IPS-NIHi11 (cell line): ENCODE measurements at places on chromosomes 3 and 15.
A peak's percentile ranks its signal among the peaks of the same experiment; 100 is the strongest.

DNA sequence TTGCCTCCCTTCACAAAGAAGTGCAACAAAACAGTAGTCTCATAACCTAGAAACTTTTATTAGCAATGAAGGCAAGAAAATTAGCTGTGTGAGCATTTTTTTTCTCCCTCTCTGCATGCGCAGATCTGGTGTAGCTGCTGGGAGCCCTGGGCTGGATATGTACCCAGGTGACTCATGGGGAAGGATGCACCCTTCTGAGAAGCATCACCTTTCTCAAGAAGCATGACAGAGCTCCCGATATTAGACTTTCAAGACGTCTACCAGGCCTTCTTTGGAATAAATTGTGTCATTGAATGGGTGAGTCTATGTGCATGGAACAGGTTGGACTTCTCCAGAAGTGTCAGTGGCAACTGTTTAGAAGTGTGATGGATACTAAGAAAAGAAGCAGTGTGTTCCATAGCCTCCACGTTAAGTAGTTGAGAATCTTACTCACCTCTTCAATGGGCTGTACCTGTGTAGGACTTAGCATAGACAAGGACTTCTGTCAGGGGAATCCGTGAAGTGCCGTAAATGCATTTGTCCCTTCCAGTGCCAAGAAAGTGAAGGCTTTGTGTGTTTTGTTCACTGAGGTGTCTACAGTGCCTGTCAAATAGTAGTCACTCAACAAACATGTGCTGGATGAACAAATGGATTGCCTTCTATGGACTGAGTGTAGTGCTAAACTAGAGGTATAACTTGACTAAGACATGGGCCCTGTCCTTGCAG, 47.7 kb upstream of the RASGRP1 start:
- no peak for DNase-seq

DNA sequence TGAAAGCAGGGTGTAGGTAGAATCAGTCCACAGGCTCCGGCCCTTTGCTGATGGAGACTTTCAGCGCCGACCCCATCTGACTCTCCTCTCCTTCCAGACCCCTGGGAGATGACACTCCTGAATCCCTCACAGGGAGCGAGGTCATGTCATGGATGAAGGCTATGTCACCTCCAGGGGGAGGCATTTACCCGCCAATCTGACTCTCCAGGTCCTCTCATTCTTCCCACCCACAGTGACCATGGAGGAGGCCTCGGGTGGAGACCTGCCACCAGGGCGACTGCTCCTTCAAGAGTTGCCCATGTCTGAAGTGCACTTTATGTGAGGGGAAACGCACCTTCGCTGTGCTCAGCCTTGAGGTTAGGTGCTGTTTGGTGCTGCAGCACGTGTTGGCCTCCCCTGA, 112.7 kb downstream of the KLF13 start:
- peak; percentile 49 for DNase-seq

GRCh38 chr15:82681371-82681770, 28.3 kb downstream of the AP3B2 start:
- no peak for DNase-seq

DNA sequence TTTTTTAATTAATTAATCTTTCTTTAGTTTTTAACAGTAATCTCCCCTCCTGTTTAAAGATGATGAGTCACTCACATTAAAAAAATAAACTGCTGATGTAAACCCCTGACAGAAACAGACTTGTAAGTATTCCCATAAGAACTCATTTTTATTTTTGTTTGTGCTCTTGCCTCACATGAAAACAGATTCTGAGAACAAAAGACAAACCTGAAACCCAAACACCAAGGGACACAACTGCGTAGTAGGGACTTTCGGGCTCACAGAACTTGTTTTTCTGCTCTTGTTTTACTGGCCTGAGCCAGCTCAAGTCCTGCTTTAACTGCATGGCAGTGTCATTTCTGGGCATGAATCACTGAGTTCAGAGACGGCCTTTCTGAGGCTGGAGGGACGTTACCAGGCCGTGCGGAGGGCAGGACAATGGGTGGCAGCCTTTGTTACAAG, 600.8 kb downstream of the FOXP1 start:
- peak; percentile 40 for DNase-seq

DNA sequence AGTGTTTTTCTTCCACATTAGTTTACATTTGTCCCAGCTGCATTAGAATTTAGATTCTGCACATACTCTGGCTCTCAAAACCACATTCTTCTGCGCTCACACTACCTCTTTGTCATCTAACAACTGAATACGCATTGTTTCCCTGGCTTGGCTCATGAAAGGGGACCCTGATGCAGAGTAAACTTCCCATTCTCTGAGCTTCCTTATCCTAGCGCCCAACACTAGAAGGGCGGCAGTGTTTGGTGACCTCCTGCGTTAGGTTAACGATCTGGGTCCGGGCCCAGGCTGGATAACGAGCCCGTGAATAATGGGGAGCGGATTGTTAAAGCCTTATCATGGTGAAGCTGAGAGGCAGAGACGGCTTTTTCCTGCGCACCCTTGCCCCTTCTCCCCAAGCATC, 63.9 kb downstream of the ETV5 start:
- DNase-seq: peak; percentile 14

DNA sequence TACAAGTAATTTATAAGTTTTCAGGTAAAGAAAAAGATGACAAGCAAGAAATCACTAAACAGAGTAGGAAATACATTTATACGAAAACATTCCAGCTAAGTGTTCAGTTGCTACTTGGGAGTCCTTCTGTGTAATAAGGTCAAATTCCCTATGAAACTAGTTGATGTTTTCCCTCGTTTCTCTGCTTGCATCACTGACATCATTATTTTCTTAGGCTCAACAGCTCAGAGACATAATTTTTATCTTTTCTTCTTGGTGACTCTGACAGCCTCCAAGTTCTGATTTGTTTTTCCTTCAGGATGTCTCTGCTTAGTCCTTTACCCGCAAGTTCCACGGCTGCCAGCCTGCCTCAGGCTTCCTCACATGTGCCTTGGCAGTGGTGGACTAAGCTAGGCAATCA, 173.6 kb downstream of the P3H2 start:
- DNase-seq: no peak

DNA sequence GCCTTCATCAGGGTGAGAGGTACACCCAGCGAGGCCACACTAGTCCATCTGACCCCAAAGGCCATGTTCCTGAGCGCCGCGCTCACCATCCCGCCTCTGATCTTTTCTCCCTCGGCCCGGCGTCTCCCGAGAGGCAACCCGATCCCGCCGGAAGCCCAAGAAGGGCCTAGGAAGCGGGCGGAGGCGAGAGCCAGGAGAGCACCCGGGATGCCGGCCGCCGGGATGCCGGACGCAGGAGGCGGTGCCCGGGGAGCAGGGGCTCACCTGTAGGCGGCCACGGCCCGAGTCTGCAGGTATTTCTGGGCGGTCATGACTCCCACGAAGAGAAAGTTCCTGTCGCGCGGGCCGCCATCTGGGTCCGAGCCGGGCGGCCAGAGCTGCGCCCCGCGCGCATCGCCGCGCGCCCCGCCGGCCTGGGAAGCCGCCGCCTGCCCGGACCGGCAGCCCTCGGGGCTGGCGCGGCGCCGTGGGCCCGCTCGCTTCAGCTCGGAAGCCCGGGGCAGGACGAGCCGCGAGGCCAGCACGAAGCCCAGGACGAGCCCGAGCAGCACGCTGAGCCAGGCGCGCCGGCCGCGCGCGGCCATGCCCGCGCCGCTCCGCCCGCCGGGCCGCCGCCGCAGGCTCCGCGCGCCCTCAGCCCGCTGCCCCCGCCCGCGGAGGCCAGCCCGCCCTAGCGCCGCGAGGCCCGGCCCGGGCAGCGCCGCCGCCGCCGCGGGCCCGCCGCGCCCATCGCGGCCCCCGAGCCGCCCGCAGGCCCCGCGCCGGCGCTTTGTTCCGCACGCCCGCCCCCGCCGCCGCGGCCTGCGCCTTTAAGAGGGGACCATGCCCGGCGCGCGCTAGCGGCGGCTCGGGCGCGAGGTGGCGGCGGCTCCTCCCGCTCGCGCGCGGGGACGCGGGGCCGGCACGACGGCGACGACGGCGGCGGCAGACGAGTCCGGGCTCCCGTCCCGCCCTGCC, 697 bp downstream of the CHSY1 start:
- peak; percentile 80 for DNase-seq

DNA sequence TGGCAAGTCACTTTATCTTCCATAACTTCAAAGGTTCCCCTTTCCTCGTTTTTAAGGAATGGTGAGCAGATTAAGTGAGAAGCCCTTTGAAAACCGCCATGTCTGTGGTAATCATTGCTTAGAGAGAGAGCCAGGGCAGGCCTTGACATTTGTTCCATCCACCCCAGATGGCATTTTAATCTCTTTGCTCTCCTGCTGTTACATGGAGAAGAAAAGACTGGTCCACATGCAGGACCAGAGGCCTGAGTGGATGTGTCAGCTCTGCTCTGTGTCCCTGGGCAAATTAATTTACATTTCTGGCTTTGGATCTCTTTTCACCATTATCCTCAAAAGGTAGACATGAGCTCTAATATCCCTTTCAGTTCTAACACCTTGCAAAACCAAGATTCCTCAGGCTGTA, 157.3 kb upstream of the LPP start:
- DNase-seq: no peak

- no peak for DNase-seq
Observed at GRCh38 chr3:50381383-50381782, 22.1 kb upstream of the TMEM115 start.

DNA sequence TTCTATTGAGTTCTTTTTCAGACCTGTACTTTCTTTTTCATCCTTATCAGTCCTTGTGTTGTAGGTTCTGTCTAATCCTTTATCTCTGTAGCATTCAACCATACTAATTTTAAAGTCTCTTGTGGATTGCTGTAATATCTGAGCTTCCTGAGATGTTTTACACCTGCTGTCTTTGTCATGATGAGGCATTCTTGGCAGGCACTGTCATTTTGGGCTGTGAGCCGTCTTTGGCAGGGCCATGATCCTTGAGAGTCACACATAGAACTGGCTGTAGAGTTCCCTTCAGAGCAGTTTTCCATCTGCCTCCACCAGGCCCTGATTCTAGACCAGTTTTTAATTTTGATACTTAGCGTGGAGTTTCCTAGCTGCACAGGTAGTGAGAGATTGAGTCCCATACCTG, 6.7 kb downstream of the EFCC1 start:
- DNase-seq: no peak

- DNase-seq: peak; percentile 7
Observed at GRCh38 chr3:159764490-159765029, 224.1 kb upstream of the IL12A start.

DNA sequence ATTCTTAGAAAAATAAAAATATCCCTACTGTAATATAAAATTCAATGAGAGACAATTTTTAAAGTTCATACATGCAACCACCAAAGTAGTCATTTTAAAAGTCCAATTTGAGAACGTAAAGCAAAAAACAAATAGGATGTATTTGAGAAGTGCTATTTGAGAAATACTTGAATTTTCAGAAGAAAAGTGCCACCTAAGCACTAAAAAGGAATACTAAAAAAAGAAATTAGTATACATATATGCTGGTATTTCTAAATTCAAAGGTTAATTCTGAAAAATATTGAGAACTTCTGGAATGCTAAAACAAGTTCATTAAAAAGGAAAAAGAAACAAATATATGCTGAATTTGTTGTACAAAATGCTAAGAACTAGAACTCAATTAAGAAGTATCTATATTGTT, 29.2 kb upstream of the ARRDC4 start:
- DNase-seq: no peak

DNA sequence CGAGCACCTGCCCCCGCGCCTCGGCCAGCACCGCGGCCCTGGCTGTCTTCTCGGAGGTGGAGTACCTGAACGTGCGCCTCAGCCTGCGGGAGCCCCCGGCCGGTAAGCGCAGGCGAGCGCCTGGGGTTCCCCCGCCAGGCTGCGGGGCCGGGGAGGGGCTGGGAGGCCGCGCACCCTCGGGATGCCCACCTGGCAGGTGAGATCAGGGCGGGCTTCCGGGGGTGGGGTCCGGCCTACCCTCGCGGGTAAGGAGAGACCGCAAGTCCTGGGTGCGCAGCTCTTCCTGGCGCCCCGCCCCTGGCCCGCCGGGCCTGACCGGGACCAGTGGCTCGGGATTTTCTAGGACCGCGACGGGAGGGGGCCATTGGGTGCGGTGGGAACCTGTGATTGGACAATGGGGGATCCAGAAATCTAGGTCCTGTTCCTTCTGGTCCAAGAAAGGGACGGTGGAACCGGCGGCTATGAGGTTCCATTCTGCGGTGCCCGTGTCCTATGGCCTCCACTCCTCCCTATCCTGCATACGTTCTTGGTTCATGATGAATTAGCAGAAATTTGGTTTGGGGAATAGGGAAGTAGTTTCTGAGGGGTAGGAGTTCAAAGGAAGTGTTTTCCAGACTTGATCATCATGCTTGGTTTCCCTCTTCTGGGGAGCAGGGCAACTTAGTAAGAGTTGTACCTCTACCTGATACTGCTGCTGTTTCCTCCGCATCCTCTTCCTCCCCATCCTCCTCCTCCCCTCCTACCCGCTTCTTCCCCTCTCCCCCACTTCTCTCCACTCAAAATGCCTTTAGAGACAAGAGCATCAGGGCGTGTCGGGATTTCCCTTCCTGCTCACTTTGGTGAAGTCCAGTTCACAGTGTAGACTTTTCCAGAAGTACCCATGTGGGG, 808 bp downstream of the ARRDC4 start:
- DNase-seq: peak; percentile 39

- DNase-seq: no peak
Observed at GRCh38 chr3:299590-300301, 103.2 kb downstream of the CHL1 start.

DNA sequence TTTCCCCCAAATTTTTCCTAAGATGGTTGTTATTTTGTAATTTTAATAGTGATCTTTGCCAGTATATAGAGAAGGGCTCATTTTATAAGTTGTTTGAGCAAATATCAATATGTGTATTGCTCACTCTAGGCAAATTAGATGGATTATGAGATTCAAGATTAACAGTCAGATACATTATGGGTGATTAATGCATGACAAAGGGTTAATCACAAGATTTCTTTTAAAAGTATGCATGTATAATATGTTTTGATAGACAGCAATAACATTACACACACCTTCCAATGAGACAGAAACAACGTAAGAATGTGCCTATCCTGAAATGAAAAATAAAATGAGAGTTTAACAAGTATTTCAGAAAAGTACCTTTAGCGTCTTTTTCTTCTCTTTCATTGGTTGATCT, 547.6 kb upstream of the AGTR1 start:
- DNase-seq: no peak

DNA sequence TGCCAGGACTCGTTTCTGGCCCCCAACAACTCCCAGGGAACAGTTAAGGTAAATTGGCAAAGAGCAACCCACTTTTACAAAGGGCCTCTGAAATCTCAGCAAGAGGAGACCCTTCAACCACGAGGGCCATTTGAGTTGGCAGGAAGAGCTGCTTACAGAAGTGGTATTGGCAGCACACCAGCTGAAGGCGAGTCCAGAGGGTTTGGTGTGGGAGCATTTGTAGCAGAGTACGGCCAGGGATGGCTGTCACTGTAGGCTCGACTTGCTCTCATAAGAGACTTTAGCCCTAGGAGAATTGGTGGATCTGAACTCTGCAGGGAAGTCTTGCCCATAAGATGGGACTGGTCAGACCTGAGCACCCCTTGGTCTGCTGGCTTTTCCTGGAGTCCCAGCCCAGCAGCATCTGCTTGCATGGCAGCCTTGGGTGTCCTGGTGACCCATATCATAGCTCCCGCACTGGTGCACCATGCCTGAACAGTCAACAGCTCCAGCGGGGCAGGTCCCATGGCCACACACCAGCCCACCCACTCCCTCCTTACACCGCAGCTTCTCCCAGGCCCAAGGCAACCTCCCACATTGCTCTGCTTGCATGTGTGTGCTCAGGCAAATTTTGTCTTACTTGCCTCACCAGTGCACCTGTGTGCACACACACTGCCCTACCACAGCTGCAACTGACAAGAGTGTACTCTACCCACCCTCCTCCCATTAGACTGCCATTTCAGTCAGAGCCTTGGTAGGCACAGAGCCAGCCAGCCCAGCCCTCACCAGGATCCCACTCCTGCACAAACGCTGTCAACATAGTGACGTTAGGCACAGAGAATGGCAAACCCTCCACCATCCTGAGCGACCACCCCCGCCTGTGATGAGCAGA, 861.6 kb upstream of the DPPA4 start:
- DNase-seq: no peak
